ENCODE measurements at places on chromosomes 16 and 17. TPM values are rescaled to one million over a fixed set of nuclear protein-coding genes. Genes with fewer than 3 reads are reported as not detected.

DUSP3 gene
- 86.3 TPM for total RNA-seq

GRCh38 chr17:40916366-40916765 lies 21.1 kb downstream of the KRT23 start:
- no peak for DNase-seq

- DNase-seq: peak; percentile 81
Measured at GRCh38 chr16:55711959-55712876, 56.4 kb downstream of the SLC6A2 start.

- no peak for DNase-seq
Measured at GRCh38 chr17:52233176-52233575, 74.7 kb upstream of the CA10 start.

- DNase-seq: no peak
Measured at GRCh38 chr17:8909586-8910270, 42.3 kb upstream of the PIK3R6 start.
